ENCODE measurements at places on chromosomes 16 and 17. TPM values are rescaled to one million over a fixed set of nuclear protein-coding genes. Genes with fewer than 3 reads are reported as not detected.

DNA sequence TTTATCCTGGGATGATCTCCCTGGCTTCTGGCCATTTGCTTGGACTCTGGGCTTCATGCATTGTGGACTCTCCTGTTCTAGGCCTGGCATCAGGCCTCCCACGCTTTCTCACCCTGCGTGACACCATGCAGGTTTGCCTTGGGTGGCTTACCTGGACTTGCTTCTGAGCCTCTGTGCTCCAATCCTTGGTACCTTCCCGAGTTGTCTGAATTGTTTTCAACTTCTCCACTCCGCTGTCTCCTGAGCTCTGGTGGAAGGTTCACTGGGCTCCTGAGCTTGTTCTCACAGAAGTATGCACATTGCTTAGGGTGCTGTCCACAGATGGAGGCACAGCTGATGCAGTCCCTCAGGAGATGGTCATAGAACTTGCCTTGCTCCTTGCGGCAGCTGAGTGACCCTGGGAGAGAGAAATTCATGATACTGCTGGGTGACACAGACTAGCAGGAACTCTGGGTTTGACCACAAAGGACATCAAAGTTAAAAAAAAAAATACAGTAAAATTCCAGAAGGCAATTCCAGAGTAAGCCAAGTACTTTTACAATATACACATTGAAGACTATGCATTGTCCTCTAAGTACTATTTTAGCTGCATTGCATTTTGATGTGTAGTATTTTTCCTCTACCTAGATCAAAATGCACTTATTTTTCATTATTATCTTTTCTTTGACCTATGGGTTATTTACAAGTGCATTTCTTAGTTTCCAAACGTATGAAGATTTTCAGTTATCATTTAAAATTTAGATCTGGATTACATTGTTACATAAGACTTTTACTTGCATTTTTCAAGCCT, 23.1 kb downstream of the TNFRSF13B start:
- H3K36me3 ChIP-seq, result no peaks in the 10 kb centered on the region
- H3K4me3 ChIP-seq, result no peak overlapping the region
- peak; percentile 7 for DNase-seq
- no peak overlapping the region for H3K27ac ChIP-seq
- H3K4me1 ChIP-seq, result no peaks in the 10 kb centered on the region

DNA sequence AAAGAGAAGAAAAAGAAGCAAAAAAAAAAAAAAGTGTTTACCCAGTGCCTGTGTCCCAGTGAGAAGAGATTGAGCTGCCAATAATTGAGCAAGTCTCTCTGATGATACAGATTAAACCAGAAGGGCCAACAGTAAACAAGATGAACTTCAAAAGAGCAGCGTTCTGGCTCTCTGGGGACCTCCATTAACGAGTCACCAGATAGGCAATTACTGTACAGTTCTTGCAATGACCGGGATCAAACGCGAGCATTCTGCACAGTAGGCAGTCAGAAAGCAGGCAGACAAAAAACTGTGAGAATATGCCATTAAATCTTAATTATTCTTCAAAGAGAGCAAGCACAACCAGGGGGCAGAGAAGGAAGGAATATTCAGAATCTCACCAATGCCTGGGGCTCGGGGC, 626.1 kb downstream of the TMEM114 start:
- H3K27me3 ChIP-seq, result no peaks in the 10 kb centered on the region
- H3K27ac ChIP-seq, result no peak overlapping the region
- no peak overlapping the region for H3K4me3 ChIP-seq
- DNase-seq, result no peak
- H3K36me3 ChIP-seq, result no peaks in the 10 kb centered on the region
- no peaks in the 10 kb centered on the region for H3K4me1 ChIP-seq

DNA sequence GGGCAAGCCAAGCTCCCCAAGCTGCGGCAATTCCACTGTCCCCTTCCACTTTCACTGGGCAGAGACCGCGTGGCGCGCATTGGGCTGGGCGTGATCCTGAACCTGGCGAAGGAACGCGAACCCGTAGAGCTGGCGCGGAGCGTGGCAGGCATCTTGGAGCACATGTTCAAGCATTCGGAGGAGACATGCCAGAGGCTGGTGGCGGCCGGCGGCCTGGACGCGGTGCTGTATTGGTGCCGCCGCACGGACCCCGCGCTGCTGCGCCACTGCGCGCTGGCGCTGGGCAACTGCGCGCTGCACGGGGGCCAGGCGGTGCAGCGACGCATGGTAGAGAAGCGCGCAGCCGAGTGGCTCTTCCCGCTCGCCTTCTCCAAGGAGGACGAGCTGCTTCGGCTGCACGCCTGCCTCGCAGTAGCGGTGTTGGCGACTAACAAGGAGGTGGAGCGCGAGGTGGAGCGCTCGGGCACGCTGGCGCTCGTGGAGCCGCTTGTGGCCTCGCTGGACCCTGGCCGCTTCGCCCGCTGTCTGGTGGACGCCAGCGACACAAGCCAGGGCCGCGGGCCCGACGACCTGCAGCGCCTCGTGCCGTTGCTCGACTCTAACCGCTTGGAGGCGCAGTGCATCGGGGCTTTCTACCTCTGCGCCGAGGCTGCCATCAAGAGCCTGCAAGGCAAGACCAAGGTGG, 9.8 kb downstream of the SARM1 start:
- no peak overlapping the region for H3K27ac ChIP-seq
- peak; percentile 75 for DNase-seq
- no peaks in the 10 kb centered on the region for H3K4me1 ChIP-seq

- no peaks in the 10 kb centered on the region for H3K27me3 ChIP-seq
- no peaks in the 10 kb centered on the region for H3K4me1 ChIP-seq
- no peak for DNase-seq
These were observed 87.8 kb upstream of the CDH5 start for GRCh38 chr16:66278604-66279262.

ZNF629 gene
- total RNA-seq, result 13.4 TPM

DNA sequence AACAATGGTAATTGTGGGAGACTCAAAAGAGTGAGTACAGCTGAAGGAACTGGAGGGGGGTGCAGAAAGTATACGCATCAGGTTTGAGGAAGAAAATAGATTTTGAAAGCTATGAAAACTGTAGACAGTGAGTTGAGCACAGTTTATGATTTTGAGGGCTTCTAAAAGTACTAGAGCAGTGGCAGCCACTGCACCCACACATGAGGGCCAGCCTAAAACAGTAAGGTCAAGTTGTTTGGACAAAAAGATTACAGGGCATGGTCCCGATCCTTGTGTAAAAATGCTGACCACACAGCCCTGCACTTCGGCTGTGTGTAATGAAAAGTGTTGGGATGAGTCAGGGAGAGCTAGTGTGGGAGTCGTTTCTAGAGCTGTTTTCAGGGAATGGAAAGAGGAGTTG, 2282.1 kb downstream of the TP53TG3F start:
- H3K4me1 ChIP-seq, result no peaks in the 10 kb centered on the region
- DNase-seq, result no peak
- H3K27me3 ChIP-seq, result no peaks in the 10 kb centered on the region

GRCh38 chr17:19321481-19322128, 40.9 kb downstream of the B9D1 start:
- no peaks in the 10 kb centered on the region for H3K27me3 ChIP-seq
- no peak overlapping the region for H3K27ac ChIP-seq
- no peaks in the 10 kb centered on the region for H3K36me3 ChIP-seq
- DNase-seq, result peak; percentile 48
- no peaks in the 10 kb centered on the region for H3K4me1 ChIP-seq

GRCh38 chr16:46573008-46573833, 48.0 kb downstream of the SHCBP1 start:
- no peaks in the 10 kb centered on the region for H3K27me3 ChIP-seq
- H3K4me3 ChIP-seq, result no peak overlapping the region
- no peaks in the 10 kb centered on the region for H3K36me3 ChIP-seq
- H3K4me1 ChIP-seq, result no peaks in the 10 kb centered on the region
- H3K27ac ChIP-seq, result no peak overlapping the region

DNA sequence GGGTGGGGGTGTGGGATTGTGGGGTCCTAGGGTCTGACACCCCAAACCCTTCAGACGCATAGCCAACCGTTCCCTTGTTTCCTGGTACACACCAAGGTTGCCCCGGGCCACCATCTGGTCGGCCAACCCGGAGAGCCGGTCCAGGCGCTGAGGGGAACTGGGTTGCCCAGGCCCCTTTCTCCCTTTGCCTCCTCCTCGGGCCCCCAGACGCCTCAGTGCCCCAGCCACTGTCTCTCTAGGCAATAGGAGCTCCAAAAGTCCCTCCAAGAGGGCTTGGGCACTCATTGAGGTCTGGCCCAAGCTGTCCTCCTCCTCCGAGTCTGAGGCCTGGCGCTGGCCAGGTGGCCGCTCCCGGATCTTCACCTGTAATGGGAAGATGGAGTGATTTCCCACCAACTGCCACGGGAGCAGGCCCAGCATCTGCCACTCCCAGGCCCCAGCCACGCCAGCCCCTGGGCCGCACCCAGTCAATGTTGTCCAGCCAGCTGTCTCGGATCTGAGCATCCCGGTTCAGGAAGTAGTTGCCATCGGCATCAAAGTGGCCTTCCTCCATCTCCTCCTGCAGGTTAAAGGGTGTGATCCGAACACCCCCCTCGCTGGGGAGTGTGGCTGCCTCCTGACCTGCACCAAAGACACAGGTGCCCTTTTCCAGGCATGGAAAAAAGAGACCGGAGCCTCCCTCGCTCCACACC, 1.5 kb downstream of the CD2BP2 start:
- no peak overlapping the region for H3K4me3 ChIP-seq
- no peaks in the 10 kb centered on the region for H3K27me3 ChIP-seq

- H3K27ac ChIP-seq, result no peak overlapping the region
- no peak overlapping the region for H3K4me3 ChIP-seq
- H3K36me3 ChIP-seq, result no peaks in the 10 kb centered on the region
- peaks cover 2% of the 10 kb centered on the region for H3K4me1 ChIP-seq
- no peaks in the 10 kb centered on the region for H3K27me3 ChIP-seq
These were observed 250.7 kb downstream of the NTN1 start for GRCh38 chr17:9271989-9272388.

KRT16 gene
- total RNA-seq, result 0.30 TPM

- H3K36me3 ChIP-seq, result no peaks in the 10 kb centered on the region
- H3K27ac ChIP-seq, result no peak overlapping the region
- H3K27me3 ChIP-seq, result no peaks in the 10 kb centered on the region
- H3K4me3 ChIP-seq, result no peak overlapping the region
These were observed 193.5 kb upstream of the ANKFN1 start for GRCh38 chr17:55959756-55960155.

DNA sequence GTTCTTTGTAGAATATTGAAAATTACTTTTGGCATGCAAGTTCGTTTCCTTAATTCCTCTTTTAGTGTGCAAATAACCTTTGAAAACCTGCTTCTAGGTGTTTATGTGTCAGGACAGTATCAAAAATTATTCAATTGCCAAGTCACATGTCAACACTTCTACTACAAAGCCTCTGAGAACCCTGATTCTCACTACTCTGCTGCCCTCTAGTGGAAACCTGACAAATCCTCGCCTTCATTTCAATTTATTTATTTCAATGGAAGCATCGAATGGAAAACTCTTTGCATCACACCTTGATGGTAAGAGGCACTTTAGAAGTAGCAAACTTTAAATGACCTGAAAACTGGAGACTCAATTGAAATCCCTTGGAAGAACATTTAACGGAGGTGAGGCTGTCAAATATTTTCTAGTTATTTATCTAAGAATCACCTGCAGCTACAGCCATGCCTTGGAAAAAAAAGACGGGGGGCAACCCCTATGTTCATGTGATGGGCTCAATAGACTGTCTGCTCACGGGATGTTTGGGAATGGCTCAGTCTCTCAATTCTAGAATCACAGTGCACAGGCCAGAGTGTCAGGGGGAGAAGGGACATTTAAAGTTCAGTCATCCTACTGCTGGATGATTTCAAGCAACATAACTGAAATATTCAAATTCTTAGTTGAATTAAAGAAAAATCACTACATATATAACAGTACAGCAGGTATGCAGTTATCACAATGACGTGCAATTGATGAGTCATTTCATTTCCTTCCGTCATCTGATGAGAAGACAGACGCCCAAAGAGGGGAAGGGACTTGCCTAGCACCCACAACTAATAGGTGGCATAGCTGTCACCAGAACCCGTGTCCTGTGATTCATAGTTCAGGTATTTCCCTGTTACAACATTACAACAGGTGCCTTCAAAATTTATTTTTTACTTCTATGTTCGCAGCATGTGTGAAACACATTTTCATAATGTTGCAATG, 563.9 kb downstream of the TOX3 start:
- no peak for DNase-seq
- no peaks in the 10 kb centered on the region for H3K4me1 ChIP-seq
- no peaks in the 10 kb centered on the region for H3K36me3 ChIP-seq

- DNase-seq, result no peak
- H3K27ac ChIP-seq, result no peak overlapping the region
- H3K27me3 ChIP-seq, result no peaks in the 10 kb centered on the region
- no peak overlapping the region for H3K4me3 ChIP-seq
- no peaks in the 10 kb centered on the region for H3K4me1 ChIP-seq
- H3K36me3 ChIP-seq, result no peaks in the 10 kb centered on the region
These were observed 215.4 kb downstream of the CHD9NB start for GRCh38 chr16:52837251-52837650.

DNA sequence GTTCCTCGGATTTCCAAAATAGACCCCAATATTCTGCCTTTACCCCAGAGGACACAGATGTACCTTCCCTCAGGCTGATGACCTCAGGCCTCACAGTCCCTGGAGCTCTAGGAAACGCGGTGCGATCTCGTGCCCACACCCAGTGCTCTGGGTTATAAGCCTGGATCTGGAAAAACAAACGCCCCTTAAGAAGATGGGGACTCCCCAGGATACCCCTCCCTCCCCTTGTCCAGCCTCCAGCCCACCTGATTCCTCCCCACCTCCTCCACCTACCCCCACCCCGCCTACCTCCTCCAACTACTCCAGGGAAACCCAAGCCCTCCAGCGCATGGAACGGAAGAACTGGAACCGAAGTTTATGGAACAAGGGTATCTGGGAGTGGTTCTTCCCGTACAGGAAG, 19.1 kb downstream of the PRR11 start:
- H3K27me3 ChIP-seq, result no peaks in the 10 kb centered on the region
- no peak overlapping the region for H3K27ac ChIP-seq
- no peak for DNase-seq
- H3K36me3 ChIP-seq, result no peaks in the 10 kb centered on the region
- no peaks in the 10 kb centered on the region for H3K4me1 ChIP-seq
- H3K4me3 ChIP-seq, result no peak overlapping the region

DNA sequence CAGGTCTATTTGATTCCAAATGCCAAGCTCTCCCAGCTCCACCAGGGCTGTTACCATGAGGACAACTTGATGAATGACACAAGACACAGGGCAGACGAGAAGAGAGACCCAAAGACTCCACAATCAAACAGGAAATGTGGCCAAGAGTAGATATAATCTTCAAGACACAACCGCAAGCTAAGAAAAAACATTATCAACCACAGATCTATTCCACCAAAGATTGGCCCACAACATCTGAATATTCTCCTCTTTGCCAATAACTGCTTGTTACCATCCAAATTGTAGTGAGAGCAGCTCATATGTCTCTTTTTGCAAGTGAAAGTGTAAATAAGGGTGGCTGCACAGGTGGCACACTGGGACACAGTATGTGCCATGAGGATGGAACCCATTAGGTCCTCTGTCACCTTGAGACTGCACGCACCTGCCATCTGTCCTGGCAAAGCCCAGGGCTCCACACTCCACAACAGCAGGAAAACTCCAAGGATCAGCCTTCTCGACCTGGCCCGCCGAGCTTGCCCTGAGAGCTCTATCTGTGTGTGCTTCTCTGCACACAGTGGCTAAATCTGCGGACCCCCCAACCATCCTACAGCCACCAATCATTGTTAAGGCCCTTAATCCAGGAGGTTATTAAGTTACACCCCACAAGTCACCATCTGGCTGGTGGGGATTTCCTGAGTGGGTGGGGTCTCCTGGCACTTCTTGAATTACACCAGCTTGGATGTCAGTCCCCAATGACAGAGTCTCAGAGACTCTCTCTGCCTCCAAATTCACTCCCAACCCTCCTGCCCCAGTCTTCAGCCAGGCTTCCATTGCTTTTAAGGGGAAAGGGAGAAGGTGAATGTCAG, 50.5 kb downstream of the DYNLRB2 start:
- H3K4me3 ChIP-seq, result no peak overlapping the region
- no peaks in the 10 kb centered on the region for H3K36me3 ChIP-seq
- no peaks in the 10 kb centered on the region for H3K27me3 ChIP-seq

FOXK2 gene
- total RNA-seq, result 58.8 TPM

TEKT5 gene
- 0.29 TPM for total RNA-seq

- no peaks in the 10 kb centered on the region for H3K4me1 ChIP-seq
- no peak for DNase-seq
These were observed 156.6 kb downstream of the ANKFN1 start for GRCh38 chr17:56309897-56310296.

Measured in aorta (tissue), 5 donors.